ENCODE measurements at places on chromosomes 2 and 18.
A peak's percentile ranks its signal among the peaks of the same experiment; 100 is the strongest.

- DNase-seq = no peak
These were observed 53.8 kb downstream of the RNF144A start for GRCh38 chr2:6970976-6971480.

- DNase-seq = no peak
These were observed 248.2 kb downstream of the TMX3 start for GRCh38 chr18:68466672-68467071.

GRCh38 chr18:80009661-80010550, 21.5 kb upstream of the TXNL4A start:
- no peak for DNase-seq

GRCh38 chr2:110741491-110741980, 9.2 kb downstream of the ACOXL start:
- no peak for DNase-seq

- DNase-seq = no peak
These were observed 323.3 kb downstream of the ZNF804A start for GRCh38 chr2:184921676-184922075.

GRCh38 chr2:123816203-123816602, 208.9 kb upstream of the CNTNAP5 start:
- DNase-seq = no peak

- no peak for DNase-seq
These were observed 101.5 kb downstream of the SCG2 start for GRCh38 chr2:223500709-223501108.

DNA sequence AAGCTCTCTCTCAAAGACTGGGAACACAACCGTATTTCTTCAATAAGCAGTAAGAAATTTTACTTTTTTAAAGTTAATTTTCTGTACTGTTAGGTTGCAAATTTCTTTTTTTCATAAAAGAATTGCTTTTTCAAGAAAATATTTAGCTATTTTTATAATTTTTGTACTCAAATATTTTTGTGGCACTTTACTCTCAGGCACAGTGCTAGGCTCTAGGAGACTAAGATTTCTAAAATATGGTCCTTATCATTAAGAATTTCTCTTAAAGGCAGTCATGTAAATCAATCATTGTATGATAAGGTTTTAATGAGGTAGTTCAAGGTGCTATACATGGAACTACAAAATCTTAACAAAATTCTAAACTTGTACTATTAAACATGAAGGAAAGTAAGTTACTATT, 61.4 kb downstream of the MTX2 start:
- DNase-seq = no peak

DNA sequence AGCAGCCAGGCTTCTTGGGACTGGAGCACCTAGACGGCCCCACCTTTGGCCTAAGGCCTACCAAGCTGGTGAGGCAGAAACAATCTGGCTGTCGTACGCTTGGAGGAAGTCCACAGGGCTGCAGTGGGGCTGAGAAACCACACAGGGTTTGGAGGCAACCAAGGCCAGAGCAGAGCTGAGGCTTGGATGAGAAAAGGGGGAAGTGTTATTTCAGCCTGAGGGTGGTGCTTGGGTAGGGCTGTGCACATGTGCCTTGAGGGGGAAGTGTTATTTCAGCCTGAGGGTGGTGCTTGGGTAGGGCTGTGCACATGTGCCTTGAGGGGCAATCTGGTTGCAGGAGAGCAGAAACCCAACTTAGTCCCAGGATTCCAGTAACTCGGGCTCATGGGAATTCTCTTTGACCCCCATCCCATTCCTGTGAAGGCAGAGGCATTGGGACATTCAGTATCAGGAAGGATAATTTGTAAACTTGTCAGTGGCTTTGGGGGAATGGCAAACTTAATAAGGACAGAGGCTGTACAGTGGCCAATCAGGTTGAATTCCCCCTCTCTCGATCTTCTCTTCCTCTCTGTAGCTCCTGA, 971 bp upstream of the FBXO41 start:
- no peak for DNase-seq

DNA sequence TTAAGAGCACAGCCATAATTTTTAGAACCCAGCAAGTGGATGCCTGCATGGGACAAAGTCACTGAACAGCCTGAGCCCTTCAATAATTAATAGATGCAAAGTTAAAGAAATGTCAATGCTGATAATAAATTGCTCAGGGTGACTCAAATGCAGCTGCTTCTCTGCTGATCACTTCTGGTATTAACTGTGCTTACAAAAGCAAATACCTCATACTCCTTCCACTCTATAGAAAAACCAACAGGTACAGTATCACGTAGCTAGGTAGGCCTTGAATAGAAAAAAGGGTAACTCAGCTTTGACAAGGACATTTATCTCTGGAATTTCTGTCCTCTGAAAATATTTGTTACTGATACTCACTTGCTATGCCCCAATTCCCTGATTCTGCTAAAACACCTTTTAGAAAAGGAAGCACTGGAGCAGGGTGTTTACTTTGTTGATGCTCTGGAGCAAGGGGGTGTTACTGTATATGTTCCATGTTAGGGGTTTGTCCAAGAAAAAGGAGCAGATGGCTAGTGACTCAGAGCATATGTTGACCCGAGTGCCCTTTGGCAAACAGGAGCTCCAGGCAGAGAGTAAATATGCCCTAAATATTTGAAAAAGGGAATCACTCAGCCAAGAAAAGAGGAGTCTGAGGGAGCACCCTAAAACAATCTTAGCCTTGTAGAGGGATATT, 59.1 kb upstream of the RTN4 start:
- no peak for DNase-seq

DNA sequence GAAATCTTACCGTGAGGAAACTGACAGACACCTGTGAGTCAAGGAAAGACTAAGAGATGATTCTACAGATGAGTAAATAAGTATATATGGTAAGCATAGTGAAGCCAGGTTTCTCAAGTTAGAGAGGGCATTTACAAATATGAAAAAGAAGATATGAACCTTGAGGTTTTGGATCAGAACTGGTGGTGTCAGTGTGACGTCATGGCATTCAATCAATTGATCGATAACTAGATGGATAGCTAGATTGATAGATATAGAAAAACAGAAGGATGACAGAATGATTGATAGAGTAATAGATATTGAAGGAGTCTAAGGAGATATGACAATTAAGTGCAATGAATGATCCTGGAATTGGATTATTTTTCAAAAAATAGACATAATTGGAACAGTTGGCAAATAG, 350.2 kb upstream of the MC4R start:
- DNase-seq = no peak

DNA sequence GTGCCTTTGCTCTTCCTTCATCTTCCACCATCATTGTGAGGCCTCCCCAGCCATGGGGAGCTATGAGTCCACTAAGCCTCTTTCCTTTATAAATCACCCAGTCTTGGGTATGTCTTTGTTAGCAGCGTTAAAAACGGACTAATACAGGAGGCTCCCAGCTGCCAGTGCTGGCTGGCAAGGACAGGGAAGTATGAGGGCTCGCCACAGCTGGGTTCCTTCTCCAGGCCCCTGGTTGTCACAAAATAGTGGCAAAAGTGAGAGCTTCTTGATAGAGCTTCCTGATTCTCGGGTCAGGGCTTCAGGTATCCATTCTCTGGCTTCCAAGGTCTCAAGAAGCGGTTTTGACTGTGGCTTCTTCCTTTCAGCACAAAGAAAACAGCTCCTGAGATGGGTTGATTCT, 85.0 kb downstream of the ZNF516 start:
- no peak for DNase-seq

DNA sequence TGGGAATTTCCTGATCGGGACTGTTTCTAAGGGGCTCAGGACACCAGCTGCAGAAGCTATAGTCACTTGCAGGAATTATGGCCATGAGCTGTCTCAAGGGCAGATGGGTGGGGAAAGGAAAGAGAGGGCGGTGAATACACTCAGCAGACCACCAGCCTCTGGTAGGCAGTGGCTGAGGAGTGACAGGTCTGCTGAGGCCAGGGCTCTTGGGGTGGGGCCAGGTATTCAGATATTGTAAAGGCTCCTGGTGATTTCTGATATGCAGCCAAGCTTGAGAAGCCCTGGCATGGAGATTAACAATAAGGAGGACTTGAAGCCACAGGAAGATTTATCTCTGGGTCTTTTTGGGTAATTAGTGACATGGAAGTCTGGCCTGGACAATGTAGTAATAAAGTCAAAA, 145.3 kb upstream of the AQP4 start:
- DNase-seq = no peak

- peak; percentile 32 for DNase-seq
These were observed at the start of gene LONRF2 for GRCh38 chr2:100321866-100322820. LONRF2 (minus strand) TSS chr2:100322501; CDS start chr2:100322093, 408 bp downstream.

GRCh38 chr2:31270131-31270530, 36.2 kb downstream of the EHD3 start:
- no peak for DNase-seq

- no peak for DNase-seq
These were observed 40.8 kb downstream of the PDIA6 start for GRCh38 chr2:10771786-10772185.

- DNase-seq = no peak
These were observed 101.5 kb upstream of the TEKT4 start for GRCh38 chr2:94769733-94770132.

- DNase-seq = no peak
These were observed 885 bp upstream of the DSEL start for GRCh38 chr18:67517444-67517765.

DNA sequence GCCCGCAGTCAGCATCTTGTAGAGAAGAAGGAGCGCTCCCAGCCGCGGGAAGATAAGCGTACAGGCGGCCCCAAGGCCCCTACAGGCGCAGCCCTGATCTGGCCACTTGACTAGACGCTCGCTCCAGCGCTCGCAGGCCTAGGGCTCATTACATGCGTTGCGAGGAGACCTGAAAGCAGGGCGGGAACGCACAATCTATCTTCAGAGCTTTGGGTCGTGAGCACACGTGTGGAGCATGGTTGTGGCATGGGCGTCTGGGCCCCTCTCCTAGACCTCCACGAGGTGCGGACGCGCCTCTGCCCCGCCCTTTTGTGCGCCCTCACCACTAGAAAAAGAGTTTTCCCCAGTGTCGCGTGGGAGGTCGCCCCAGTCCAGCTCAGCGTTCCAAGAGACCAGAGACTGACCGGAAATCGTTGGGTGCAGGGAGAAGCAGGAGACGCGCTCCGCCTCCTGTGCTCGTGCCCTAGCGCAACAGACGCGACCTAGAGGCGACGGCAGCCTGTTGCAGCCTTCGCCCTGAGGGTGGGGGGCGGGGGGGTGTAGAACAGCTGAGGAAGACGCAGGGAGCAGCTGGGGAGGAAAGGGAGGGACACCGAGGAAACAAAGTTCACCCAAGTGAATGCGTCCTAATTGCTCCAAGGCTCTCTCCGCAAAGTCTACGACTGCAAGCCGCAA, 12.6 kb downstream of the NR4A2 start:
- no peak for DNase-seq

GRCh38 chr18:31176531-31176930, 13.9 kb upstream of the DSC1 start:
- DNase-seq = no peak

DNA sequence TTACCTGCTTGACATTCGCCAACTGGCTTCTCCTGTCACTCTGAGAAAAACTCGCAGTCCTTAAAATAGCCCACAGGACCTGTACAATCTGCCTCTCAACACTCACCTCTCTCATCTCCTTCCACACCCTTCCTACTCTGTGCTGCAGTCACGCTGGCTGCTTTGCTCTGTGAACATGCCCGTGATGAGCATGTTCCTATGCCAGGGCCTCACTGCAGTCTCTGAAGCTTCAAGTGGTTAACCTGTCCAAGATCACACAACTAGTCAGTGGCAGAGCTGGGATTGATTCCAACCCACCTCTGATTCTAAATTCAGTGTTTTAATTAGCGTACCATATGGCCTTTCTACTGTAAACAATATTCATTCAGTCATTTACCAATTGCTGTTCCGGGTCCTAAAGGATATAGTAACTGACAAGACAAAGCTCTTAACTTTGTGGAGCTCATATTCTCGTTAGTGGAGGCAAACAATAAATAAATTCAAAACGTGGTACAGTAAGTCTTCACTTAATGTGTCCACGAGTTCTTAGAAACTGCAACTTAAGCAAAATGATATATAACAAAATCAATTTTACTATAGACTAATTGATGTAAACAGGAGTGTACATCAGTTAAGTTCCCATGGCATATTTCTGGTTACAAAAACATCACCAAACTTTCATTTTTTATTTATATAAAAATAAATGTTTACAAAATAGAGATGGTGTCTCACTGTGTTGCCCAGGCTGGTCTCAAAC, 38.9 kb upstream of the FBXO11 start:
- no peak for DNase-seq

- no peak for DNase-seq
These were observed 110.7 kb downstream of the MDH1 start for GRCh38 chr2:63699549-63699839.
